ENCODE measurements at places on chromosomes 5 and 9.
A peak's percentile ranks its signal among the peaks of the same experiment; 100 is the strongest.

- H3K27ac ChIP-seq, result peak overlapping the region; percentile 56
- peaks cover 49% of the 10 kb centered on the region for H3K4me1 ChIP-seq
- no peak for DNase-seq
- H3K27me3 ChIP-seq, result no peaks in the 10 kb centered on the region
These were observed 56.8 kb downstream of the TRIO start for GRCh38 chr5:14199902-14200301.

- no peak overlapping the region for H3K27ac ChIP-seq
- no peaks in the 10 kb centered on the region for H3K27me3 ChIP-seq
- no peak for DNase-seq
- no peaks in the 10 kb centered on the region for H3K36me3 ChIP-seq
- H3K4me3 ChIP-seq, result no peak overlapping the region
These were observed 203.9 kb downstream of the DMRT2 start for GRCh38 chr9:1254071-1254470.

GRCh38 chr5:16147179-16147900 lies 32.3 kb downstream of the MARCHF11 start:
- H3K27ac ChIP-seq, result no peak overlapping the region
- no peak overlapping the region for H3K4me3 ChIP-seq
- no peaks in the 10 kb centered on the region for H3K36me3 ChIP-seq
- H3K4me1 ChIP-seq, result no peaks in the 10 kb centered on the region

GRCh38 chr5:147276497-147276896 lies 41.7 kb downstream of the STK32A start:
- H3K27ac ChIP-seq, result no peak overlapping the region
- H3K4me3 ChIP-seq, result no peak overlapping the region
- no peaks in the 10 kb centered on the region for H3K27me3 ChIP-seq
- no peak for DNase-seq
- peaks cover 17% of the 10 kb centered on the region for H3K36me3 ChIP-seq
- H3K4me1 ChIP-seq, result no peaks in the 10 kb centered on the region

GRCh38 chr5:142322747-142323479 lies 1.9 kb downstream of the SPRY4 start:
- H3K27ac ChIP-seq, result peak overlapping the region; percentile 98
- peaks cover 28% of the 10 kb centered on the region for H3K4me1 ChIP-seq
- no peaks in the 10 kb centered on the region for H3K27me3 ChIP-seq
- DNase-seq, result no peak
- H3K36me3 ChIP-seq, result no peaks in the 10 kb centered on the region

- H3K27ac ChIP-seq, result no peak overlapping the region
- no peaks in the 10 kb centered on the region for H3K27me3 ChIP-seq
- no peaks in the 10 kb centered on the region for H3K36me3 ChIP-seq
These were observed 23.0 kb downstream of the FGF18 start for GRCh38 chr5:171442287-171443042.

GRCh38 chr9:128002959-128003358 lies 22.2 kb upstream of the EEIG1 start:
- H3K4me3 ChIP-seq, result no peak overlapping the region
- H3K27me3 ChIP-seq, result no peaks in the 10 kb centered on the region
- H3K36me3 ChIP-seq, result no peaks in the 10 kb centered on the region
- no peak for DNase-seq

DNA sequence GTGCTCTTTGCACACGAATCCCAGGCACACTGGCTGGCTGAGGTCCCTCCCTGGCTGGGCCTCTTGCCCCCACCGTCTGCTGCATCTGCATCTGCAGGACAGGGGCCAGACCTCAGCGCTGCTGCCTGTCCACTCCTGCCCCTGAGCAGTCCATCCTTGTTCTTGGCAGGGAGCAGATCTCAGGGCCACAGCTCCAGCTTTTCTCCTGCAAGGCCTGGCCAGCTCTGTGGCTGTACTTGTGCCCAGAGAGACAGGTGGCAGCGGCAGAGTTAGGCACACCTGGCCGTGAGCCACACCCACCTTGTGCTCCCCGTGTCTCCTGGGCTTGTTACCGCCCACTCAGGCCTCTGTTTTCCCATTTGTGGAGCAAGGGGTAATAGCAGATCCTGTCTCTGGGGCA lies 13.9 kb downstream of the NEK6 start:
- no peaks in the 10 kb centered on the region for H3K36me3 ChIP-seq
- DNase-seq, result no peak
- peak overlapping the region; percentile 77 for H3K27ac ChIP-seq
- H3K27me3 ChIP-seq, result no peaks in the 10 kb centered on the region

DNA sequence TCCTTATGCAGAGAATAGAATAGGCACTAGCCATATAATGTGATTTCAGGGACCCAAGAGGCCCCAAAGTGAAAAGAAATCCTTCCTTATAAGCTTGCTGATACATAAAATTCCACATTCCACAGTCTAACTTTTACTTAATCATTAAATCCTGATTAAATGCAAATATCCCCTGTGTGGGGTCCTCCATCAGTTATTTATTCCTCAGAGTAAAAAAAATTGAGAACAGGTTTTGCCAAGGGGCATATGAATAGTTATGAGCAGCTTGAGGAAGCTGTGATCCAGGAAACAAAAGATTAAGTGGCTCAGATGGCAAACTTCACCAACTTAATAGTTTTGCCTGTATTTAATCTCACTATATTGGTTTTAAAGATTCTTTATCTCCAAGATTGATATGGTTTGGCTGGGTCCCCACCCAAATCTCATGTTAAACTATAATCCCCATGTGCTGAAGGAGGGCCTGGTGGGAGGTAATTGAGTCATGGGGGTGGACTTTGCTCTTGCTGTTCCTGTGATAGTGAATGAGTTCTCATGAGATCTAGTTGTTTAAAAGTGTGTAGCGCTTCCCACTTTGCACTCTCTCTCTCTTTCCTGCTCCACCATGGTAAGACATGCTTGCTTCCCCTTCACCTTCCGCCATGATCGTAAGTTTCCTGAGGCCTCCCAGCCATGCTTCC lies 324.9 kb downstream of the NPR3 start:
- no peak overlapping the region for H3K4me3 ChIP-seq
- H3K27ac ChIP-seq, result no peak overlapping the region
- no peak for DNase-seq
- no peaks in the 10 kb centered on the region for H3K36me3 ChIP-seq
- H3K27me3 ChIP-seq, result no peaks in the 10 kb centered on the region
- H3K4me1 ChIP-seq, result no peaks in the 10 kb centered on the region

GRCh38 chr5:141786700-141787099 lies 91.5 kb downstream of the PCDH1 start:
- H3K27ac ChIP-seq, result no peak overlapping the region
- no peaks in the 10 kb centered on the region for H3K4me1 ChIP-seq
- no peak overlapping the region for H3K4me3 ChIP-seq

- no peak for DNase-seq
- H3K4me1 ChIP-seq, result peaks cover 41% of the 10 kb centered on the region
- H3K36me3 ChIP-seq, result no peaks in the 10 kb centered on the region
- H3K27me3 ChIP-seq, result no peaks in the 10 kb centered on the region
These were observed 214.9 kb downstream of the FANCC start for GRCh38 chr9:95102572-95102971.

- no peaks in the 10 kb centered on the region for H3K36me3 ChIP-seq
- H3K27ac ChIP-seq, result no peak overlapping the region
- H3K4me1 ChIP-seq, result no peaks in the 10 kb centered on the region
- H3K4me3 ChIP-seq, result no peak overlapping the region
These were observed 29.9 kb upstream of the UBE2QL1 start for GRCh38 chr5:6418679-6419276.

GRCh38 chr5:103234239-103234975 lies 24.2 kb upstream of the MACIR start:
- no peaks in the 10 kb centered on the region for H3K36me3 ChIP-seq
- H3K4me1 ChIP-seq, result no peaks in the 10 kb centered on the region
- no peak for DNase-seq
- no peaks in the 10 kb centered on the region for H3K27me3 ChIP-seq
- no peak overlapping the region for H3K4me3 ChIP-seq

GRCh38 chr9:112917047-112917986 lies 26.6 kb upstream of the SLC46A2 start:
- no peaks in the 10 kb centered on the region for H3K4me1 ChIP-seq
- H3K4me3 ChIP-seq, result no peak overlapping the region
- H3K27me3 ChIP-seq, result no peaks in the 10 kb centered on the region
- no peak for DNase-seq

GRCh38 chr9:113620377-113621161 lies 157.0 kb downstream of the RGS3 start:
- H3K27ac ChIP-seq, result peak overlapping the region; percentile 97
- peak overlapping the region; percentile 22 for H3K4me3 ChIP-seq
- peaks cover 67% of the 10 kb centered on the region for H3K4me1 ChIP-seq
- no peaks in the 10 kb centered on the region for H3K27me3 ChIP-seq
- H3K36me3 ChIP-seq, result no peaks in the 10 kb centered on the region
- DNase-seq, result peak; percentile 41

- DNase-seq, result no peak
- no peaks in the 10 kb centered on the region for H3K27me3 ChIP-seq
- H3K36me3 ChIP-seq, result no peaks in the 10 kb centered on the region
- H3K27ac ChIP-seq, result no peak overlapping the region
These were observed 200.2 kb upstream of the TARS1 start for GRCh38 chr5:33240558-33240957.
